Endothelial cell of coronary artery (primary cell): ENCODE measurements at places on chromosomes 12 and 14. TPM values are rescaled to one million over a fixed set of nuclear protein-coding genes. Genes with fewer than 3 reads are reported as not detected.

Gene SPRING1
- 18.6 and 22.7 TPM in 2 replicates for total RNA-seq

Gene SMCO2
- total RNA-seq: 0.36 and 0.75 TPM in 2 replicates

Gene EPYC
- total RNA-seq: not detected in 2 replicates

Gene SLC17A8
- not detected in 2 replicates for total RNA-seq

Gene OR6C2
- not detected in 2 replicates for total RNA-seq

Gene ANKRD33
- under 0.01 and 0.09 TPM in 2 replicates for total RNA-seq

Gene DMAC2L
- 4.3 and 6.1 TPM in 2 replicates for total RNA-seq

Gene FAM222A
- total RNA-seq: 0.27 and 0.38 TPM in 2 replicates

Gene PRB4
- not detected in 2 replicates for total RNA-seq

Gene BLTP3B
- total RNA-seq: 13.4 and 14.0 TPM in 2 replicates

Gene CKAP4
- 96.0 and 159 TPM in 2 replicates for total RNA-seq

Gene EEF1AKMT3
- total RNA-seq: 2.7 and 3.7 TPM in 2 replicates

Gene TSPAN19
- total RNA-seq: 0.09 TPM in 1 of 2 replicates, not detected in the other

Gene TTC6
- 0.09 and 0.36 TPM in 2 replicates for total RNA-seq

Gene TCL1A
- total RNA-seq: not detected in 2 replicates

Gene TMTC1
- 2.8 and 45.8 TPM in 2 replicates for total RNA-seq

Gene MYBPC1
- total RNA-seq: not detected in 2 replicates

Gene DPF3
- total RNA-seq: 6.0 and 18.5 TPM in 2 replicates

Gene MYF5
- not detected in 2 replicates for total RNA-seq

Gene CLEC2B
- 10.3 and 36.7 TPM in 2 replicates for total RNA-seq

Gene CIROP
- not detected in 2 replicates for total RNA-seq

Gene CCND2
- total RNA-seq: 28.2 and 29.9 TPM in 2 replicates

Gene SMIM41
- total RNA-seq: under 0.01 TPM in 1 of 2 replicates, not detected in the other

Gene SDSL
- total RNA-seq: 6.8 and 7.0 TPM in 2 replicates

Gene VWF
- total RNA-seq: 1,197 and 1,224 TPM in 2 replicates

Gene PMCH
- 0.09 and 0.72 TPM in 2 replicates for total RNA-seq

Gene ENO2
- total RNA-seq: 5.6 and 33.4 TPM in 2 replicates

Gene AJUBA
- total RNA-seq: 40.2 and 86.7 TPM in 2 replicates

Gene CACNB3
- total RNA-seq: 15.7 and 20.0 TPM in 2 replicates

Gene PARP2
- total RNA-seq: 7.3 and 7.6 TPM in 2 replicates

Gene CD4
- 0.09 TPM in 1 of 2 replicates, not detected in the other for total RNA-seq

Gene OTX2
- not detected in 2 replicates for total RNA-seq

Gene ASCL1
- total RNA-seq: not detected in 2 replicates

Gene TAS2R10
- total RNA-seq: 0.66 and 0.72 TPM in 2 replicates

Gene PTGER2
- total RNA-seq: 1.4 TPM in 1 of 2 replicates, not detected in the other

Gene IL31
- total RNA-seq: not detected in 2 replicates

Gene LAG3
- under 0.01 and 0.09 TPM in 2 replicates for total RNA-seq

Gene KLRC4
- not detected in 2 replicates for total RNA-seq

Gene GLIPR1L1
- not detected in 2 replicates for total RNA-seq

Gene RPGRIP1
- total RNA-seq: not detected in 2 replicates

Gene DNAAF2
- total RNA-seq: 8.3 and 8.6 TPM in 2 replicates

Gene TEX52
- total RNA-seq: not detected in 2 replicates

Gene RAN
- 1,146 and 1,309 TPM in 2 replicates for total RNA-seq

Gene RNF212B
- not detected in 2 replicates for total RNA-seq

Gene KCNJ8
- 0.56 TPM in 1 of 2 replicates, not detected in the other for total RNA-seq
